ENCODE measurements at places on chromosomes 1 and 21.

- no peak for DNase-seq
These were observed 598.4 kb downstream of the ADGRL2 start for GRCh38 chr1:82399093-82399492.

- DNase-seq, result no peak
These were observed 345.5 kb downstream of the NTNG1 start for GRCh38 chr1:107486349-107486748.

DNA sequence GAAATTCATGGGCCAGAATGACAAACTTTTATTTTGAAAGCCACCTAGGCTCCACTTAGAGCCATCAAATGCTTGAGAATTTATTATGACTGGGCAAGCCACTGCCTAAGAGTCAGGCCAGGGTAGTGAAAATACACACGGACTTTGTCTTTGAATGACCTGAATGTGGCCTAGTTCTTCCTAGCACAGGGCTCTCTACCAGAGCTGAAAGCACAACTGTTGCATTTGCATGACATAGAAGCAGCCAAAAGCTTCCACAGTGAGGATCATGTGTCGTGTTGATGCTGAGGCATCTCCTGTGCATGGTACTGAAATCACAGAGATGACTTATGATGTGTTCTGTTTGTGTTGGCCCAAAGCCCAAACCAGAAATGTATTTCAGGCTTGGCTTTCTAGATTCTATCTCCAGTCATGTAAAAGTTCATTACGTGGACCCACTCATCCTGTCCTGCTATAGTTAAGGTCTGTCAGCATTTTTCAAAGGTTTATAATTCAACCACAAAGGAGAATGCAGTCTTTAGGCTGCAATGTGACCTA is 164.0 kb upstream of the UBE2U start:
- DNase-seq, result peak; percentile 93

- no peak for DNase-seq
These were observed 53.6 kb upstream of the MAP10 start for GRCh38 chr1:232751393-232752140.

DNA sequence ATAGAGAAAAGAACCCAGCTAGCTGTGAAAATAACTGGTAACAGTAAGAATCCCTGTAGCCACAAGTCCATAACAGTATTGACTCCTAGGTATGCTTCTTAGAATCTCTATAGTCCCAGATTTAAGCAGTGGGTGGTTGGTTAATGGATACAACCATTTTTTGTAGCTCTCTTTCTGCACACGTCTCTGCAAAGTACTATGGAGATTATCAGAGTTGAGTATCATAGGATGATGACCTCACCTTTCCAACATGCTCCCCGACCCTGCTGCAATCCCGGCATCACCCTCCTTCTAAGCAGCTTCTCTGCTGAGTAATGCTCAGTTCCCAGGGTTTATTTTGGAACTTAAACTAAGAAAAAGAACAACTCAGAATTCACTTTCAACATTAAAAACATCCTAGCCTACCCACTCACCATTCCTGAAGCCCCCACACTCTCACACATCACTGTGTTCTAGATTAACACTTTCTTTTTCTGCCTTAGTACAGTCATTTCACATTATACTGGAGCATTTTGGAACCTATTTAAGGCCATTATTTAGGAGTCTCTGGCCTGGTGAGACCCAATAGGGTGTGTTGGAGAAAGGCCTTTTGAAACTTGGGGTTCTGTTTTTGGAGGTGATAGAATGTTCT is 2.7 kb downstream of the MLLT11 start:
- no peak for DNase-seq

Measured in AG09309 (cell line).